Colonic mucosa (tissue), 4 donors: ENCODE measurements at places on chromosomes 5 and 9.

GRCh38 chr5:116271446-116272025, 186.7 kb downstream of the COMMD10 start:
- no peak for DNase-seq

- peak; percentile 50 for DNase-seq
These were observed 27.3 kb downstream of the CNTFR start for GRCh38 chr9:34562135-34562745.

- DNase-seq, result no peak
These were observed 224.3 kb downstream of the AOPEP start for GRCh38 chr9:94950579-94951323.

DNA sequence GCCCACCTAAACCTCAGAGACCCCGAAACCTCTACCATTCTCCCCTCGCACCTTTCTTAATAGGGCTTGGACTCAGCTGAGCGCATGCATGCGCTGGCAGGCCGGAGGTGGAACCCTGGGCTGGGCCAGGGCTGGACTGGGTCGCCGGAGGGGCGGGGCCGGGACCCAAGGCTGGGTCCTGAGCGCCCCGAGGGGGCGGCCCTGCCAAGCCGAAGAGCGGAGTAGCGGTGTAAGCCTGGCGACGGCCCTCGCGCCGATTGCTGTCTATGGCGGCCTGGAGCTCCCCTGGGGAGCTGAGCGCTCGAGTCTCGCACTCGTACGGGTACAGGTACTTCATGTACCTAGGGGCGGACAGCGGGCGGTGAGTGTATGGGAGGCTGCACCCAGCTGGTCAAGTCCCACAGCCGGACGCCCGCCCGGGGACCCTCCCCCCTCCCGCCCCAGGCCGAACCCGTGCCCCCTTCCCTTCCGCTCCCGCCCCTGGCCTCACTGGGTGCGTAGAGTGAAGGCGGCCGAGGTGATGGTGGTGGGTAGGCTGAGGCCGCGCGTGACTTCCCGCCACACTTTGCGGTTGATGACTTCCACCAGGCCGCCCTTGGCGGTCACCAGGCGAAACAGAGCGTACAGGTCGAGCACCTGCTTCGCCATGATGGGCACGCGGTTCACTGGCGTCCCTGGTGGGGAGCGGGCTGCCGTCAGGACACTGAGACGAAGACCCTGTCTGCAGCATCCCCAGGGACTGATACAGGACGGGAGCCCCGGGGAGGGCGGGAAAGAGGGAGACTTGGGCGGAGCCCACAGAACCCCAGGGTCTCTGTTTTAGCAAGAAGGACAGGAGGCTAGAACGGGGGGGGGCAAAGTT, 3.3 kb upstream of the DCTN3 start:
- DNase-seq, result no peak

DNA sequence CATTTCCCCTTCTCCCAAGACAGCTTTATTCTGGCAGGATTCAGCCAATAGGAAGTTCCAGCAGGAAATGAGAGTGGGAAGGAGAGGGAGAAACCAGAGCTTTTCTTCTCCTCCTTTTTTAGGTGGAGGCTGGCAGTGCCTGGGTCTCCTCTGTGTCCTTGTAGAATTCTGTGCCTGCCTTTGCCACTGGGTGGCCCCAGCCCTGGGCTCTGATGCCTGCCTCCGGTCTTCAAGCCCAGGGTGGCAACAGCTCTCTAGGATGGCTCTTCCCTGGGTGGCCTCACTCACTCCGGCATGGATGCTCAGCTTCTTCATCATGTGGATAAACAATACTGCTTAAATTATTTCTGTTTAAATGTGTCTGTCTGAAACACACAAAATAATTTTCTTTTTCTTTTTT, 694.8 kb downstream of the SEMA5A start:
- DNase-seq, result no peak

DNA sequence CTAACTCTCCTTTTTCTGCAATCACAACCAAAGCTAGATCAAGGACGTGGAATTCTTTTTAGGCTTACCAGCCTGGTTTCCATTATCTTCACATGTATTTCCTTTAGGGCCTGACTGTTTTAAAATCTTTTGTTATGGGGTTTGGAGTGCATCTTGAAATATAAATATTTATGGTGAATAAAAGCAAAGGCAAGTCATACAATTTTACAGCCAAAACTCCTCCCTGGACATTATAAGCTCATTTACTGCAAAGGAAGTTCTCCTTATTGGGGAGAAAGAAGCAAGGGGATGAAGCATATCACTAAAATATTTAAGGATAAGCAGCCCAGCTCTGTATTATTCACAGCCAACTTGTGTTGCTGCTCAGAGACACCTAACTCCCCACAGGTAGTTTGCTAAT, 132.2 kb upstream of the TARS1 start:
- no peak for DNase-seq
